ENCODE measurements at places on chromosomes 2 and 18.

DNA sequence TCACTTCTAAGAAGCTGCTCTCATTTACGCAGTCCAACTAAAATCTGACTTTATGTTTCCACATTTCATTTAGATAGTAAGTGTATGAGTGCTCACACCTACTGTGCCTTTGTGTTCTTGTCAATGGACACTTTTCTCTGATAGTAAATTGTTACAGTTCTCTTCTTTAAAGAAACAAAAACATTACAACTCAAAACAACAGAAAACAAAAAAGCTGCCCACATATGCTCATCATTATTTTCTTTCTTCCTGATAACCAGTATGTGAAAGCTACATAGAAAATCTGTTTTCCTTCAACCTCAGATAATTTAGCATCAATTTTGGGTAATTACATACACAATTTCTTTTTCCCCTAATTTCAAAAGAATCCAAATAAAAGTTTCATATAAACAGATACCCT is 1247.8 kb upstream of the NXPH2 start:
- no peak for DNase-seq

DNA sequence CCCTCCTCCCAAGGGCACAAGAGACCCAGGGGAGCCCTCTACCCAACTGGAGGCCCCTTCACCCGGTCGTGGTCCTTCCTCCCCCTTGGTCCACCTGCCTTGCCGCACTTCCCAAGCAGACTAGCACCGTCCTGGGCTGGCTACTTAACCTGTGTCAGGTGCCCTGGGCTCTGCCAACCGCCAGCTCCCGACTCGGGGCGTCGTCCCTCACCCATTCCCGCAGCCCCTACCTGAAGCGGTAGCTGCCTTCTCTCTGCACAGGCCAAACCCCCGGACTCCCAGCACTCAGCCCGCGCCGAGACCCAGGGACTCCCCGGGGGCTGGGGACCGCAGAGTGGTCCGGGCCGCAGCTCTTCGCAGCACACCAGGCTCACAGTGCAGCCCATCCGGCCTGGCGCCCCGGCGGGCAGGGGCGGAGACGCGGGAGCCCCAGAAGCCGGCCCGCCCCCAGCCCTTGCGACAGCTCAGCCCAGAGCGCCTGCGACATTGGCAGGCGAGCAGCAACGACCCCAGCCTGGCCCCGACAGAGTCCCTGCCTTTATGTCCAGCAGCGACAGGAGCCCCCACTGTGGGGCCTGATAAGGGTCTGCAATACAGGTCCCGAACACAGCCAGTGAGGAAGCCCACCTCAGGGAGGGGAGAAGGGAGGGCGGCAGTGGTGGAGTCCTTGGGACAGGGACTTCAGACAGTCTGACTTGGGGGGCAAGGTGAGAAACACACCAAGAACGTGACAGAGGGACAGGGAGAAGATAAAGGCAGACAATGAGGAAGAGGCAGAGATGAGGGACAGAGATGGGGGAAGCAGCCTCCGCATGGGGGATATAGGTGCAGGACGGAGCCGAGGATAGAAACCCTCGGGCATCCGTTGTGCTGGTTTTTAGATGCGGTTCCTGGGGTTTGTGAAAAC is 31.0 kb upstream of the TNS1 start:
- no peak for DNase-seq

DNA sequence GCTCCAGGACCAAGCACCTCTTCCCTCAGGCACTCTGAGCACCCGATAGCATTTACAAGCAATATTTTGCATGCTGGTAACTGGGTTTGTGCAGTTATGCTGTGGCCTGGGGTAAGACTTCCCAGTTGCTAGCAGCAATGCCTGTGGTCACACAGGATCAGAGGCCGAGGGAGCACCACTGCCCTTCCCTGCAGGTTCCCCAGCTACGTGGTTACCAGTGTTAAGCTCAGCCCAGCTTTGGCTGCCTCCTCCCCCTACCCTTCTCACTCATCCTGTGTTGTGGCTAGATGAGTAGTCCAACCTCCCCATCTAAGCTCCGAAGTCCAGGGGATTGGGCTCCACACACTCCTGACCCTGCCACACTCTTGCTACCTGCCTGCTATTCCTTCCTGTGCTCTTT is 141.1 kb downstream of the CELF4 start:
- no peak for DNase-seq

DNA sequence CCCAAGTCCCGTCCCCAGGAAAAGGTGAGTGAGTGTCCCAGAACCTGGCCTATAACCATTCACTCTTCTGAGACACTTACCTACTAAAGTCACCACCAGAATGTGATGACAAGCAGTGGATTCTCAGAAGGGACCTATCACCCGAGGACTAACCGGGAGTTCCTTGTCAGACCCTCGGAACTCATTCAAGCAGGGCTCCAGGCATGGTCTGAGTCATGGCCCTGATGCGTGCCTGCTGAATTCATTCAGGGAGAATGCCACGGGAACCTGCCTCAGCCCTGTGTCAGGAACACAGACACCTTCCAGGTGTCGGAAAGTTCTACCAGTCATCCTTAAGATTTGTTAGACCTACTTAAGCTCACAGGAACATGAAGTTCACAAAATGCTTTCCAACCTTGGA is 29.8 kb downstream of the ALPK2 start:
- DNase-seq: no peak

DNA sequence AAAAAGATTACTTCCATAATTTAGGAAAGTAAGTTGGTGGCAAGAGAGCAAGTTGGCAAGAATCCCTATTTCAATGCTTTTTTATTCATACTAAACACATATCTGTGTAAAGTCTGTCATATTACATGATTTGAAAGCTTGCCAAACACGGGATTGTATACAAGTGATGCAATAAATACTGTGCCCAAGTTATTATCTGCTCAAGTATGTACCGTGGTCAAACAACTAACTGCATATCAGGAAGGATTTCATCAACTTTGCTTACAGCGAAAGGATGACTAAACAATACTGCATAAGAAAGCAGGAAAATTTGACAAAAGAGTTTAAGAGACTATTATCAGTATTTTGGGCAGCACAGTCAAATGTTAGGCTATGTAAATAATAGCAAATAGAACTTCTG is 69.6 kb upstream of the SCN1A start:
- no peak for DNase-seq

GRCh38 chr2:24830351-24830750 is 37.1 kb downstream of the CENPO start:
- no peak for DNase-seq

GRCh38 chr2:31654241-31654640 is 73.5 kb upstream of the SRD5A2 start:
- DNase-seq: no peak

- DNase-seq: no peak
Observed at GRCh38 chr18:5287854-5288253, 7.7 kb downstream of the ZBTB14 start.

GRCh38 chr2:216211614-216212145 is 102.5 kb downstream of the XRCC5 start:
- DNase-seq: no peak

DNA sequence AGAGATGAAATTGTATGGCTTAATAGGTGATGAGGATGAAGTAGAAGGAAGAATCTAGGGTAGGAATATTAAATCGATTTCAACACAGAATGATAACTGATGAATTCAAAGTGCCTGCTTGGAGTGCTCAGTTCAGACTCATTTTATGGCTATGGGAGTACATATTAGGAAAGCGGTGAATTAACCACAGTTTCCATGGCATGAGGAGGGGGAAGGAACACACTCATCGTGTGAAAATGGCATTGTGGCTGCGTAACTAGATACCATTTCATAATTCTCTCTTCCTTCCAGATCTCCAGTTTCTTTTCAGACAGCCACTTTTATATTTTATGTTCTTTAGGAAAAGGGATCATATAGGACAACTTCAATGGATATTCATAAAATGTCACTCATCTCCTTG is 232.3 kb upstream of the KCNJ3 start:
- DNase-seq: no peak

GRCh38 chr2:127589358-127589757 is 53.9 kb downstream of the MYO7B start:
- no peak for DNase-seq

GRCh38 chr2:239831001-239831731 is 194.0 kb downstream of the NDUFA10 start:
- DNase-seq: no peak

DNA sequence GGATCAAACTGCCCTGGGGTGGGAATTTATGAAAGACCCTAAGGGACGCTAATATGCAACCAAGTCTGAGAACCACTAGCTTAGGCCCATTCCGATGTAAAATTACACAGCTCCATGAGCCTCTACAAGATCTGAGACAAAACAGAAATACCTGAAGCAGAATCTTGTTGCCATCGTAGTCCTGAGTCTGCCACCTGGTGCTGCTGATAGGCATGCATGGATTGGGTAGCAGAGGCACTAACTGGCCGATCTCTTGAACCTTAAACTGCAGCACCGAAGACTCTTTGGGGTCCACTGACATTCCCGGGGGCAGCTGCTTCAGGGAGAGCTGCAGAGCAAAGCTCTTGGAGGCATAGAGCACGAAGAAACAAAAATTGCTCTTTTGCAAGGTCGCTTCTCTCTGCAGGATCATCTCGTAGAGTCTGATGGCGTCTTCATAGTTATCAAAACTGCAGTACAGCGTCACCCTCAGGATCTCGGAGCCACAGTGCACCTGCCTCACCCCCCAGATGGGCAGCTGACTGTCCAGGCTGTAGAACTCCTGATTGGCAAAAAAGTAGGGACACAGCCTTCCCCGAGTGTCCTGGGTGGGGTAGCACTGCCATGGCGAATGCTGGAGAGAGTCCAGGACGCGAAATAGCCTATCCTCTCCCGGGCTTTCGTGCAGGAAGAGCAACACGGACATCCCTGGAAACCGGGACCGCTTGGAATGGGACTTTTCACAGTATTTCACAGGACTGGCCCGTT is 848 bp downstream of the FAM124B start:
- DNase-seq: no peak

Data from T-helper 9 cell (primary cell).